ENCODE measurements at places on chromosomes 11 and 22.
A peak's percentile ranks its signal among the peaks of the same experiment; 100 is the strongest.

- no peak for DNase-seq
Measured at GRCh38 chr11:2138068-2138430, 1.1 kb downstream of the IGF2 start.

GRCh38 chr11:121119440-121119839, 18.4 kb downstream of the TECTA start:
- DNase-seq, result no peak

DNA sequence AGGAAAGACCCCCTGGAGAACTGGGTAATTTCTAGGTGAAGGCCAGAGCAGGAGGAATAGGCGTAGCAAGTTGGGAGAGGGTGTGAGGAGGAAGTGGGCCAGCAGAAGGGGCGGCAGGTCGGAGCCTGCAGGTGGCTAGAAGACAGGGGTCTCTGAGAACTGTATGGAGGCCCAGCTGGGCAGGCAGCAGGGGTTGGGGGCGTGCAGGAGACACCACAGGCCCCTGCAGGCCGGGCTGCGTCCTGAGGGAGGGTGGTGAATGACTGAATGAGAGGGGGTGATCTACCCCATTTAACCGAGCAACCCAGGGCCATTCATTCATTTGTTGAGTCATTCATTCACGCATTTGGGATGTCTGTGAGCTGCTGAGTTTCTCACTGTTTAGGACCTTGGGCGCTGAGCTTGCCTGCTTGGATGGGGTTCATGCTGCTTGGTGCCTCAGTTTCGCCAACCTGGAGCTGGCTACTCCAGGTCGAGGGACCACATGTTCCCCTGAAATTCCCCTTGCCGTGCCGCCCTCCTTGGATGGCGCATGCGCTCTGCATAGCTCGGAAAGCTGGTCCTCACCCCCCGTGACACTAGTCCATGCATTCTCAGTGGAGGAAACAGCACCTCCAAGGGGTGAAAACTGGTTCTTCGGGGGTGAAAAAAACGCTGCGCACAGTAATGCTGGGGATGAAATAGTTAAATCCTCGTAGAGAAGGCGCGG, 15.6 kb downstream of the MPPED1 start:
- no peak for DNase-seq

GRCh38 chr11:70763606-70764005, 365.3 kb downstream of the CTTN start:
- no peak for DNase-seq

DNA sequence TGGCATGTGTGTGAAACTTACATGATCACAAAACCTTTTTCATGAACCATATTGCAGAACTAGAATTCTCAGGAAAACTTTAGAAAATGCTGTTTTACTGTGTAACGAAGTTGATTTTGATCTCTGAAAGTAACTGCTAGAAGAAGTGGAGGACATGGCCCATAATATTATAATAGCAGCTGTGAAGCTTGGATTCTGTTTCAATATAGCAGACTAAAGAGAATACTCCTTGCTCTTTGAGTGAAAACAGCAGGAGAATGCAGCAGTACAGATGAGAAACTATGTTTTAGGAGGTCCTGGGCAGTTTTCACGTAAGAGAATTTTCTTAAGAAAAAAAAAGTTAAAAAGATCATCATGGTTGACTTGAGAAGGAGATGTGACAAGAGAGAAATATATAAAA, 76.7 kb upstream of the POU2AF2 start:
- no peak for DNase-seq

DNA sequence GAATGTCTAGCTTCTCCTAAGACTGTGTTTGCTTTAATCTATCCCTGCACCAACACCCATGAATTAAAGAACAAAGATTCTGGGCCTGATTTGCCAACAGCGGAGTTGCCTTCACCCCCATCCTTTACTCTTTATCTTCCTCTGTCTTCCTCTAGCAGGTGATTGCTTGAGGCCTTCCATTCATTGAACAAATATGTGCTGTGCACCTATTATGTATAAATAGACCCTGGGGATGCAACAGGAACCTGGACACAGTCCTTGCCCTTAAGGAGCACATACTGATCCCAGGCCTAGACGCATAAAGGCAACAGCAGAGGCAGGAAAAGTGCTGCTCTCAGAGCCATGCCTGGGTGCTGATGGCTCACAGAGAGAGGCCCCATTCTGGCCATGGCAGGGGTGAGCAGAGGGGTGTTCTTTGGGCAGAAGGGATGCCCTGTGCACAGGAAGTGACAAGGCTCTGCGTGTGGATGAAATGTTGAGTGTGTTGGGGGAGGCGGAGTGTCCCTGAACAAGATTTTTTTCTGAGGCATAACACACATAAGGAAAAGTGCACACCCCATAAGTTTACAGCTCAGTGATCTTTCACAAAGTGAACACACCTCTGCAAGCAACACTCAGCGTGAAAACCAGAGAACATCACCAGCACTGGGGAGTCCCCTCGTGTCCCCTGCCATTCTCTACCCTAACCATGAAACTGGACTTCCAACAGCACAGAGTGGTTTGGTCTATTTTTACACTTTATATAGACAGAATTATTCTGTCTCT, 145.9 kb downstream of the GRIK4 start:
- no peak for DNase-seq

DNA sequence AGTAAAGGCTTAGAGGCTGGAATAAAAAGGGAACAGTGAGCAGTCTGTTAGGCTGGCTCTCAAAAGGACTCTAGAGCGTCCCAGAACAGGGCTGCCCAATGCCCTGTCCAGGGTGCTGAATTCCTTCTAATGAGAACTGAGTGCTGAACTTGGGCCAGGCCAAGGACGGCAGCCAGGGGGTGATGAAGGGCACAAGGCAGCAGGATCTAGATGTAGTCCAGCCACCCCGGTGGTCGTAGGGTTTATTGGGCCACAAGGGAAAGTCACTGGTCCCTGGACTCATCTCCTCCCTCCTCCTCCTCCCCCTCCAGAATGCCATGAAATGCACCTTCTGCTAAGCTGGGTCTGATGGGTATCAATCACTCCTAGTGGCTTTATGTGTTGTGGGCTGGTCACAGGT, 19.2 kb downstream of the NPTXR start:
- DNase-seq, result peak; percentile 73

GRCh38 chr11:130719220-130719915, 196.9 kb downstream of the SNX19 start:
- DNase-seq, result peak; percentile 84

DNA sequence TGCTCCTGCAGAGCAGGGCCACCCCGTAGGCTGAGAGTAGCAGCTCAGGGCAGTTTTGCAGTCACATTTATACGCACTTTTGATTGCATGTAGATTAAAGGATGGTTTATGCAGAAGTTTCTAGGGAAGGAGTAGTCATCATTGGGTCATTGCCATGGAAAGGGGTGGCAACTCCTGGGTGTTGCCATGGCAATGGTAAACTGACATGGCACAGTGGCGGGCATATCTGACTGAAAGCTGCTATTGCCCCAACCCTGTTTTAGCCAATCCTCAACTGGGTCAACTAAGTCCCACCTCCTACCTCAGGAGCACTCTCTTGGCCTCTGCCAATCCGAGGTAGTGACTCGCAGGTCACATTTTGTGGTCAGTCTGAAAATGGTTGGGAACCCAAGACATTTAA, 2.4 kb upstream of the ARSA start:
- no peak for DNase-seq

DNA sequence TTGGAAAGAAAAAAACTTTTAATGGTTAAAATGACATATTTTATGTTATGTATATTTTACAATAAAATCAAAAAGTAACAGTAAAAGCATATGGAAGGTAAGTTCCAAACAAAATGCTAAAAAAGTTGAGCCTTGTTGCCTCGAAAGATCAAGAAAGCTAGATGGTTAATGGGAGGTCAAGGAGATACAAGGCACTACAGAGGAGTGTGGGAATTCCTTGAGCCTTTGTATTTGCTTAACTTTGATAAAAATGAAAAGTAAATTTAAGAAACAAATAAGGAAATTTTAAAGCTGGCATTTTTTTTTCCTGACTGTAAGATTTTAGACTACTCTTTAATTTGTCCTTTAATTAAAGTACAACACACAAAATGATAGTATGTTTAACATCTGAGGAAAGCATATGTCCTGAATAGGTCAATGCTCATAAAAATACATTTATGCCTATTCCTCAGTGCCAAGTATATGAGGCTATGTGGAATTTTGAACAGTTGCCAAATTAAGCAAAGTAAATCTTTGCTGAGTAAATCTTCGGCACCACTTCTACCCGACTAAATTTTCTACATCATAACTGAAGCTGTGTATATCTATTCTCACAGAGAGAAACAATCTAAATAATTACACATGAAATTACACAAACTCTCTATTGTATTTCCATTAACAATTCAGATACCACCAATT, 108.8 kb downstream of the TTC28 start:
- no peak for DNase-seq

GRCh38 chr11:74185285-74185684, 14.2 kb downstream of the PPME1 start:
- DNase-seq, result no peak

- peak; percentile 35 for DNase-seq
Measured at GRCh38 chr11:78138291-78138690, 1.1 kb downstream of the ALG8 start.

DNA sequence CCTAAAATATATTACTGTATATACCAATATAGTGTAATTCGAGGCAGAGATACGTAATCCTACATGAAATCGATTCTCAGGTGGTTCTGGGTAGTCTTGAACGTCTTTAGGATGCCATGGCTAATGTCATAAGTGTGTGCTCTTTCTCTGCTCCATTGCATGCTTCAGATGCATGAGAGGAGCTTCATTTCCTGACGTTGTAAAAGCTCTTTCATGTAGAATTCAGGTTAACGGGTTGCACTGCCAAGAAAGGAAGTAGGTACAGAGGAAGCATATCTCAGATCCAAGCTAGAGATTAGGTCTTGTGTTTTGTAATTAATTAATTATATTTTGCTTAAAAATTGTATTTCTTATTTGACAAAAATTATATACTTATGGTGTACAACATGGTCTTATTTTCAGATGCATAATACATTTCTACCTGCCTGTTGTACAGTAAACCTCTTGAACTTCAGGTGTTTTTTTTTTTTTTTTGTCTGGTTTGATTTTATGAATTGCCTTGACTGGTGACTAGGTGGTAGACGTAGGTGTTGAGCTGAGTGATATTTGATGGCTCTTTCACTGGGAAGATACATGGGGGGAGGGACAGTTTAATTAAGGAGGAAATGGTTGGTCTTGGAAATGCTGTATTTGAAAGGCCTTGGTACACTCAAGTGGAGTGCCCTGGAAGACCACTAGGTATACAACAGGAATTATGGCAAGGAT, 9.3 kb downstream of the NUP50 start:
- no peak for DNase-seq

DNA sequence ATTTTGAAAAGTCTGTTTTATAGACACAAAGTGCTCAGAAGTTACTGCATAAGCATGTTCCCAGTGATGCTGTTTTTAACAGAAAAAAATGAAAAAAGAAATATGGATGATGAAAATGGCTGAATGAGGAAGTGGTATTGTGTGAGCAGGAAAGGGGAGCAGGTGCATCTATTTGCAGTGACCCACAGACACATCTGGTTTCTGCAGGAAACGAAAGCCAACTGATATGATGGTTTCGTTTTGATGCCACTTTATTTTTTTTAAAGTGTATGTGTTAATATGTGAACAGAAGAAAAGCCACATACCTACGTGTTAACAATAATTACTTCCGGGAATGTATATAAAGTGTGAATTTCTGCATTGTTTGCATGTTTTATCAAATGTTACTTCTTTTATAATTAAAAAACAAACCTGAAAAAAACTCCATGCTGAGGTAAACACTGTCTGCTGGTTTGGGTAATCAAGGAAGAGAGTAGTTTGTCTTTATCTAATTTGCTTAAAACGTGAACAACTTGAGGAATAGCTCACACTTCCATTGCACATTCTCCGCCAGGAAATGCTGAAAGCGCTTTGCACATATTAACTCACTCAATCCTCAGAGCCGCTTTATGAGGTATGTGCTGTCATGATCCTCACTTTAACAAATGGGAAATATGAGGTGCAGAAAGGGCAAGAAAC, 1335.9 kb downstream of the TBC1D22A start:
- no peak for DNase-seq

DNA sequence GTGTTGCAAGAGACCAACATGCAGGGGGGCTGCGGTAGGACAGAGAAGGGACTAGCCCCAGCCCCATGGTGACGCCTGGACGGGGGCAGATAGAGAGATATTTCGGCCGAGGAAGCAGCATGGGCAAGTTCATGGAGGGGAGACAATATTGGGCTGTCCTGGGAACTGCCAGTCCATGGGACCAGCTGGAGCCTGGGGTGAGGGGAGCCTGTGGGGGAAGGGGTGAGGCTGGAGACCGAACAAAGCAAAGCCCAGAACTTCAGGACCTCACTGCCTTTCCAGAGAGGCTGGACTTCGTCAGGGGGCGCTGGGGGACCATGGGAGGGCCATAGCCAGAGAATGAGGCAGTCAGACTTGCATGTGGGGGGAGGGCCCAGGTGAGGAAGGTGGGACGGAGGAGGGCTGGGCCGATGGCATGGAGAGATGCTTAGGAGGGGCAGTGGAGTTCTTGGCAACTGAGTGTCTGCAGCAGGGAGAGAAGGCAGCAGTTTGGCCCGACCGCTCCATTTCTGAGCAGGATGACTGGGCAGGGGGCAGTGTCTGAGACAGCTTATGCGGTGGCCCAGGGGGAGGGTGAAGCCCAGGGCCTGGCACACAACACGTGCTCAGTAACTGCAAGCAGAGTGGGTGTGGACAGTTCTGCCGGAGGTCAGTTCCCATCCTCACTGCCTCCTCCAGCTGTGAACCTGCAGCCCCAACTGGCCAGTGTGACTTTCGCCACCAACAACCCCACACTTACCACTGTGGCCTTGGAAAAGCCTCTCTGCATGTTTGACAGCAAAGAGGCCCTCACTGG, 712 bp downstream of the UPK3A start:
- no peak for DNase-seq
